ENCODE measurements at places on chromosomes 7 and 10. TPM values are rescaled to one million over a fixed set of nuclear protein-coding genes. Genes with fewer than 3 reads are reported as not detected.

DNA sequence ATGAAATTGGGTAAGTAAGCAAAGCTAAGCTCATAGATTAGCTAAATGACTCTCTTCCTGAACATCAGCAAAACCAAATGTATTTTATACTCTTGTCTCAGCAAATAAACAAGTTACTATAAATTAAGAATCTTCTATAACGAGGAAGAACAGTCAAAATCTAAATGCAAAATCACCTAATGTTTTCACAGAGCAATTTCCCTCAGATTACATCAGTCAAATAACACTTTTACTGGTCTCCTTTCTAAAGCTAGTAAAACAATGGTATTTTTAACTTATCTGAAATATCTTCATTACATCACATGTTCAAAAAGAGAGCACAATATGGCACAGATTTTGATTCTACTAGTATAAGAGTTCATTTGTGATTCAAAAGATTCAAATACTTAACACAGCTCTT, 16.5 kb upstream of the GPR22 start:
- no peak for DNase-seq

GRCh38 chr10:121268363-121268762, 329.9 kb downstream of the FGFR2 start:
- DNase-seq = no peak

DNA sequence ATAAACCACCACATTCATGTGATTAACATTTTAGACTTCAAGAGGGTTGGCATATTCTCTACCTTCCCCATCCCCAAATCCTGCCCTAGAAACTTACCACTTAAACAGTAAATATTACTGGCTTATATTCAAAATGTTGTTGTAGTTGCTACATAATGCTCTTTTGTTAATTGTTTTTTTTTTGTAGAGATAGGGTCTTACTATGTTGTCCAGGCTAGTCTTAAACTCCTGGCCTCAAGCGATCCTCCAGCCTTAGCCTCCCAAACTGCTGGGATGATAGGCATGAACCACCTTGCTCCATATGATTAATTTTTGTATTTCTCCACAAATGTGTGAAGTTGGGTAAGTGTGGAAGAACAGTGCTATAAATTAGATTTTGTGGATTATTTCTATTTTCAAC, 6.5 kb downstream of the PDK4 start:
- DNase-seq = no peak

- DNase-seq = no peak
Observed at GRCh38 chr7:36021917-36022550, 131.0 kb upstream of the EEPD1 start.

DNA sequence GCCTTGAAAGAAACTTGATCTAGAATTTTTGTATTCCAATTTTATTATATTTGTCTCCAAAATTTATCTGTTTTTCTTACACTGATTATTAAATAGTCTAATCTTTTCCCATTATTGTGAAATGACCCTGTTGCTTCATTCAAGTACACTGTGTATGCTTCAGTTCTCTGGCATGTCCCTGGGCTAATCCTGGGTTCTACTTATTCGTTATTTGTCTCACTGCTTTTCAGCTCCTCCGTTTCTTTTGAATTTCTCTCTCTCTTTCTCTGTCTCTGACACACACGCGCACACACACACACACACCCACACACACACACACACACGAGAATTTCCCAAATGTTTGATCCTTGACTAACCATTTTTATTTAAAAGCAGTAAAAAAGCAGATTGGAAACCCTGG, 768.6 kb downstream of the NRG3 start:
- no peak for DNase-seq

DNA sequence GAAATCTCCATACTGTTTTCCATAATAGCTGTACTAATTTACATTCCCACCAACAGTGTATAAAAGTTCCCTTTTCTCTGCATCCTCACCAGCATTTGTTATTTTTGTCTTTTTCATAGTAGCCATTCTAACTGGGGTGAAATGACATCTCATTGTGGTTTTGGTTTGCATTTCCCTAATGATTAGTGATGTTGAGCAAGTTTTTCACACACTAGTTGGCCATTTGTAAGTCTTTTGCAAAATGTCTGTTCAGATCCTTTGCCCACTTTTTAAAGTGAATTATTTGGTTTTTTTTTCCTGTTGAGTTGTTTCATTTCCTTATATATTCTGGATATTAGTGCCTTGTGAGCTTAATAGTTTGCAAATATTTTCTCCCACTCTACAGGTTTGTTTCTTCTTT, 101.0 kb upstream of the NFE2L3 start:
- DNase-seq = no peak

LRRC4 gene
- total RNA-seq = not detected

VDAC2 gene
- 164 TPM for total RNA-seq
